ENCODE measurements at places on chromosomes 13 and 19. TPM values are rescaled to one million over a fixed set of nuclear protein-coding genes. Genes with fewer than 3 reads are reported as not detected.
A peak's percentile ranks its signal among the peaks of the same experiment; 100 is the strongest.

SPACA4 gene
- total RNA-seq = not detected

IQCN gene
- 0.35 TPM for total RNA-seq

ZNF564 gene
- total RNA-seq = 9.9 TPM

KCTD15 gene
- 11.0 TPM for total RNA-seq

LACC1 gene
- total RNA-seq = 4.2 TPM

PGLYRP1 gene
- not detected for total RNA-seq

TMEM255B gene
- 6.9 TPM for total RNA-seq

IGSF23 gene
- total RNA-seq = not detected

OR4F17 gene
- not detected for total RNA-seq

NKPD1 gene
- not detected for total RNA-seq

DNA sequence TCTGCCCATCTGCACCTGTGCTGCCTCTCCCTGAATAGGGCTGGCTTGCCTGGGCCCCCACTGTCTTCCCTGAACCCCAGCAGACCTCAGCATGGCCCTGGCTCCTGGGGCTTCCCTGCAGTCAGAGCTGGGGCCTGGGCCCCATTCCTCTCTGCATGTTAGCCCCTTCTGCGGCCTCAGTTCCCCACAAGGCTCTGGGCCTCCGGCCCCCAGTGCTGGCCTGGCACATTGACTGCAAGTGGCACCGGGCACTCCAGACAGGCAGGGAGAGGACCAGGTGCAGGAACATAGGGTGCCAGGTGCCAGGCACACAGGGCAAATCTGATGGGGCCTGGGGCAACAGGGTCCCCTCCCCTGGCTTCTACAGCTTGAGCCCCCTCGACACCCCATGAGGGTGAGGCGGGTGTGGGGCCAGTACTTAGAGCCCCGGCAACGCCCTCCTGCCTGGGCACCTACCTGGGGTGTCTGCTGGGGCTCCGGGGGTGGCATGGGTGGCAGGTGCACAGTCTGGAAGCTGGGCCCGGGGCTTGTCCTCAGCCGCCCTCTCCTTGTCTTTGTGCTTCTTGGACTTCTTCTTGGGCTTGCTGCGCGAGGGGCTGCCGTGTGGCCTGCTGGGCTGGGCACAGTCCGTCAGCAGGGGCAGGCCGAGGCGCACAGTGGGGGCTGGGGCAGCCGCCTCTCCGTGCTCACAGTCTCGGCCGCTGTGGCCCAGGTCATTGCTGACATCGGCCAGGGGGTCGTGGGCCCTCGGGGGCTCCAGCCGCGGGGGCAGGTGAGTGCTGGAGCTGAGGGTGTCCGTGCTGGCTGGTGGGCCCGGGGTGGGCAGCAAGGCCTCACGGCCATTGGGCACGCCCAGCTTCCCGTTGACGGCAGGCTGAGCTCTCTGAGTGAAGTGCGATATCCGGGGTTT, 12.3 kb upstream of the ISYNA1 start:
- DNase-seq = no peak

DNA sequence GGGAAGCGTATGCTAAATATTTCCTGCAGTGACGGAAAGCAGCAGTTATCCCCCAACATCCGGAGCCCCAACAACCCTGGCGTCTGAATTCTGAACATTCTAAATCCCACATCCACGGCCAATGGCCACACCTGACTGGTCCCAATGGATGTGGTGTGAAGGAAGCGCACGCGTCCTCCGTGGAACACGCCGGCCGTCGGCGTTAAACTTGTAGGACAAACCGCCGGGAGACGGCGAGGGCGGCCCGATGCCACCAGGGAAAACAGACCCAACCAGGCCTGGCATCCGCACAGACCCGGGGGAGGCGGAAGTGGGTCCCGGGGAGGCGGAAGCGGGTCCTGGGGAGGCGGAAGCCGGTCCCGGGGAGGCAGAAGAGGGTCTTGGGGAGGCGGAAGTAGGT, 3.2 kb downstream of the SHC2 start:
- DNase-seq = peak; percentile 27

DNA sequence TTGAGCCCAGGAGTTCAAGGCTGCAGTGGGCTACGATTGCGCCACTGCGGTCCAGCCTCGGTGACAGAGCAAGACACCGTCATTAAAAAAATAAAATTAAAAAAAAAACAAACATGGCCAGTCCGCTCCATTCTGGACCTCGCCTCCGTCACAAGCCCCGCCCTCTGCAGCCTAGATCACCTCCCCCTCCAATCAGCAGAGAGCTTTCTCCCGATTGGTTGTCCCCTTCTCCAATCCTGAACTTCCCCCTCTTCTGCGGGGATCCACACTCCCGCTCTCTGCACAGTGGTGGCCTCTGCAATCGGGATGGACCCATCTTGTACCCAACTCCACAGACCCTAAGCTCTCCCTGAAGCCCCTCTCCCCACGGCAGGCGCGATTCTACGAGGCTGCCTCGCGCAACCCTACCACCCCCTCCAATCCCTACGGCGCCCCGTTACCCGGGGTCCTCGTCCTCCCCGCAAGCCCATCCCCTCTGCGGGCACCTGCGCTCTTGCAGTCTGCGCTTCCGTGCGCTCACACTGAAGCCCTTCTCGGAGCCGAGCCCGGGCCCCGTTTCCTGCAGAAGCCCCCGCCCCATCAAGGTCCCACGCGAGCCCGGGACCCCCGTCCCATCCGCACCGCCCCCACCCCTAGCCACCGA, 540 bp downstream of the TMEM160 start:
- DNase-seq = peak; percentile 90

DNA sequence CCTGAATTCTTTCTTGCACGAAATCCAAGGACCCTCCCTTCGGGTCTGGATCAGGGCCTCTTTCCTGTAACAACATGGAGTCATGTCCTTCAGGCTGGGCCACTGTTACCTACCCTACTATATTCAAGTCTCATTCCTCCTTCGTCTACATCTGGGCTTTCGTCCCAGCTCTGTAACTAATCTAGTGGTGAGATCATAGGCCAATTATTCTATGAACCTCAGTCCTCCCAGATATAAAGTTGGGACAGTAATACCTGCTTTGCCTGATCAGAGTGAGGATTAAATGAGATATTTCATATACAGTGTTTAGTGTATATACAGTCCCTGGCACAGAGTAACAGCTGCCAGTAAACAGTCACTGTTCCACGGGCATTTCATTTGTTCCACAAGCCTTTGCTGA, 48.3 kb upstream of the ATP12A start:
- no peak for DNase-seq

DNA sequence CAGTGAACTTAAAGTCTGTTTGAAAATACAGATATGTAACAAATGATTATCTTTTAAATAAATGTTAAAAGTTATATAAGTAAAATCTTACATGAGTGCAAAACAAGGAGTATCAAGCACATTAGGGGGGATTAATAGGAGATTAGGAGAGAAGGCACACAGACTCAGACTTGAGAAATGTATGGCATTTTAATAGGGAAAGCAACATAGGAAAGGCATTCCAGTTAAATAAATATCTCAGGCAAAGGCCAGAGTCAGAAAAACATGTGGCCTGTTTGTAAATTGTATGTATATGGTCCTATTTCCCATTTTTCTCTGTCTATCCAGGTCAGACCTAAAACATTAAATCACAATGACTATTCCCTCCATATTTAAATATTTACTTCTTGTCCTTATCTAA, 462.7 kb downstream of the GPC6 start:
- no peak for DNase-seq

- peak; percentile 67 for DNase-seq
These were observed 92.4 kb downstream of the STK24 start for GRCh38 chr13:98484289-98485219.

- no peak for DNase-seq
These were observed 172.1 kb downstream of the NUFIP1 start for GRCh38 chr13:44817131-44817671.

DNA sequence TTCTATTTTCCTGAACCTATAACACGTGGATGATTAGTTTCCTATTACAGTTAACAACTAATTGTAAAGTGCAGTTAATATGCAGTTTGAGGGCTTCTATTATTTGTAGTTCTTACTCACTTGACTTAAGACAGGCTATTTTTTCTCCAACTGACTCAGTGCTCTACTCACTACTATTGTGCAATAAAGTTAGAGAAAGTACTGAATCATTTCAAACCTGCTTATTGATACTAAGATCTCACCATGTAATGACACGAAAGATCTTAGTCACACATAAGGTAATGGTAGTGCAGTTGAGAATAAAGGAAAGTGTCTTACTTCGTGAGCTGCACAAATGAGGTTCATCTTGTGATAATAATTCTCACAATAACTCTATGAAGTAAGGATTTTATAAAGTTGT, 22.8 kb upstream of the ITM2B start:
- no peak for DNase-seq

DNA sequence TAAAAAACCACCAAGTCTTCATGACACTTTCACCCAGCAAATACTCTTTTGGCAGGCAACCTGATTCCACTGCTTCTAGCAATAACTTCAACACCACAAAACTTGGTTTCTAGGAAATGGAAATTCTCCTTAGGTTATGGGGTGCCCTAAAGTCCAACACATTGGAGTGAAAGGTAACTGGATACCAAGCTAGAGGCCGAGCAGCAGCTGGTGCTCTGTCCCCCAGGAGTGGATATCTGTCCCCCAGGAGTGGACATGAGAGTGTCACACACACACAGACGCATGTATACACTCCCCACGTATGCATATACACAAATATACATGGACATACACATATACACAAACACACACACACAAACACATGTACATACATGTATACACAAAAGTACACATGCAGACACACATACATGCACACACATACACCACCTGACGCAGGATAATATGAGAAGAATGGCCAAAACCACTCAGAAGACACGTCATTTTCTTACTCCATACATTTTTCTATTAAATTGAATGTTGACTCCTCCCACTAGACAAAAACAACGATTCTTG, 50.8 kb downstream of the RFX2 start:
- DNase-seq = no peak

DNA sequence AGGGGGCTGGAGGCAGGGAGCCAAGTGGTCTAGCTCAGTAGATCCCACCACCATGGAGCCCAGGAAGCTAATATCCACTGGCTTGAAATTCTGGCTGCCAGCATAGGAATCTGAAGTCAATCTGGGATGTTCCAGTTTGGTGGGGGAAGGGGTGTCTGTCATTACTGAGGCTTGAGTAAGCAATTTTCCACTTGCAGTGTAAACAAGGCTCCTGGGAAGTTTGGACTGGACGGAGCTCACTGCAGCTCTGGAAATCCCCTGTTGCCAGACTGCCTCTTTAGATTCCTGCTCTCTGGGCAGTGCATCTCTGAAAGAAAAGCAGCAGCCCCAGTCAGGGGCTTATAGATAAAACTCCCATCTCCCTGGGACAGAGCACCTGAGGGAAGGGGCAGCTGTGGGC, 349.2 kb upstream of the KLHL1 start:
- no peak for DNase-seq

- DNase-seq = no peak
These were observed 10.1 kb upstream of the TPRX2 start for GRCh38 chr19:47848823-47849473.

- DNase-seq = no peak
These were observed 4.6 kb upstream of the PNMA8A start for GRCh38 chr19:46475986-46476385.

GRCh38 chr19:5863030-5863665, 7.2 kb downstream of the FUT5 start:
- DNase-seq = no peak

DNA sequence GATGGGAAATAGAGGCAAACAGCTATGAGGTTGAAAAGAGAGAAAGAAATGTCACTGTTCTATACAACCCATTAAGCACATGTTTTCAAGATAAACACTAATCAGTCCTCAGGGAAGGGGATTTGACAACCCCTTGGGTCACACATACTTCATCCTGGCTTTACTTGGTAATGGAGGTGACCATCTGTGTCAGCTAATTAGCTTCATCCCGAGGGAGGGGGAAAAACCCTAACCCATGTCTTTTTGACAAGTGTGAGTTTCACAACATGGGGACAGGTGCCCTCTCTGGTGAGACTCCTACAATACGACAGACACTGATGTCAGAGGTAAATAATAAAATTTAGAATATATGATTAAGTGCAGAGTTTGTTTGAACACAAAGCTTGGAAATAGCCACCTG, 43.1 kb downstream of the ZNF611 start:
- no peak for DNase-seq

DNA sequence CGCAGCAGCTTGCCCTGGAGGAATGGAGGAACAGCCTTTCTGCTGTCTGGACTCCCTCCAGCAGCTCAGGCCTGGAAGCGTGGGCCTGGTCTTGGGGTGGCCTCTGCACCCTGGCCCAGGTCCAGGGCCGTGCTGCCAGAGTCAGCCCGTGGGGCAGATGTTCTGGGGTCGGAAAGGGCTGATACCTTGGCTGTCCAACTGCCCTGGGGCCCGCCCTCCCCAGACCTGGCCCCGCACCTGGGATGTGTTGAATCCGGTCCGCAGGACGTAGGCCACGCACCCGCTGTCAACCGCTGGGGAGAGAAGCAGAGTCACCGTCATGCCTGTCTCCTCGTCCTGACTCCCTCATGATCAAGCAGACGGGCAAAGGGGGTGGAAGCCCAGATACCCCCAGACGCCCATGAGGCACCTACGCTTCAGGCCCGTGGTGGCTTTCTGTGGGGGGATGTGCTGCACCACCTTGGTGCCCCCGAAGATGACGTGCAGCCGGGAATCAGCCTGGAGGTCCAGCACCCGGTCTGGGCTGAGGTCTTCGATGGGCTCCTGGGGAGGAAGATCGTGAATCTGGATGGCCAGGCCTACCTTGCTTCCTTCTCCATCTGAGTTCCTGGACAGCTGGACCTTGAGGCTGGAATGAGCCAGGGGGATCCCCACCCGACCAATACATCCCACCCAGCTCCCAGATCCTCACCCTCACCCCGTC, 7.7 kb downstream of the ATP13A1 start:
- DNase-seq = peak; percentile 19

GRCh38 chr13:51066091-51066831, 44.8 kb downstream of the C13orf42 start:
- no peak for DNase-seq

DNA sequence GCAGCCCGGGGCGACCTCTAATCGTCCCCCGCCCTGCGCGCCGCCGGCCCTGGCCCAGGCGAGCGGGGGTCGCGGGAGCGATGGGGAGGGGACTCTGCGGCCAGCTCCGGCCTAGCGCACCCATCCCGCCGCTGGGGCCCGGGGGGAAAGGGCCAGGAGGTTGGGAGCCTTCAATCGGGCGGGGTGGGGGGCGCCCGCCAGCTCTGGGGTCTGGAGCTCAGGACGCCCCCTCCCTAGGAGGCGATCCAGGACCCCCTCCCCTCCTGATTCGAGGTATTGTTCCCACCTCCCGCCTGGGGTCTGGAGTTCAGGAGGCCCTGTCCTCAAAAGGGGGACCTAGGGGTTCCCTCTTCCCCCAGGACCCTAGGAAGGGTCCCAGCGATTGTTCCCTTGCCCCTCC, 430 bp downstream of the ZNF358 start:
- peak; percentile 33 for DNase-seq

- DNase-seq = peak; percentile 71
These were observed 24.3 kb downstream of the COLGALT1 start for GRCh38 chr19:17579661-17580244.

GRCh38 chr13:109725995-109726637, 60.3 kb downstream of the IRS2 start:
- no peak for DNase-seq

GRCh38 chr13:39105110-39105509, 66.9 kb downstream of the NHLRC3 start:
- DNase-seq = no peak
